ENCODE measurements at places on chromosomes 3 and 15.

GRCh38 chr15:80769829-80770705 is 9.1 kb upstream of the CEMIP start:
- no peak for DNase-seq

GRCh38 chr15:70182858-70183695 is 85.4 kb upstream of the TLE3 start:
- no peak for DNase-seq

DNA sequence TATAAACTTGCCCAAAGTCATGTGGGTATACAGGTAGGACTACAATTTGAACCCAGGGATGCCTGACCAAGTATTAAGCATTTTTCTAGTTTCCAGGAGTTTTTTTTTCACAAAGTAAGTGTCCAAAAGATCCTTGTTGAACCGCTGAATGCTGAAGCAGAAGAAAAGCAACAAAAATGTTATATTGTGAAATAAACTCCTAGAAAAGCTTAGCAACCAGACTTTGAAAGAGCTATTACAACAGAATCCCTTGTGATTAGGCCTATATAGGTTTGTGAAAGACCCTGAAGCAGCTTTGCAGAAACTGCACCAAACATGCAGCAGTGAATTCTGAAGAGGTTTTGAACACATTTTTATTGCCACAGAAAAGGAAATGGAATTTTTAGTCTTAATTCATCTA is 236.8 kb downstream of the TUSC7 start:
- DNase-seq: no peak

GRCh38 chr3:43540624-43541023 is 81.2 kb downstream of the ANO10 start:
- DNase-seq: no peak

- no peak for DNase-seq
Measured at GRCh38 chr3:35651851-35652250, 12.5 kb downstream of the ARPP21 start.

- no peak for DNase-seq
Measured at GRCh38 chr3:175304404-175304803, 445.3 kb downstream of the NAALADL2 start.

DNA sequence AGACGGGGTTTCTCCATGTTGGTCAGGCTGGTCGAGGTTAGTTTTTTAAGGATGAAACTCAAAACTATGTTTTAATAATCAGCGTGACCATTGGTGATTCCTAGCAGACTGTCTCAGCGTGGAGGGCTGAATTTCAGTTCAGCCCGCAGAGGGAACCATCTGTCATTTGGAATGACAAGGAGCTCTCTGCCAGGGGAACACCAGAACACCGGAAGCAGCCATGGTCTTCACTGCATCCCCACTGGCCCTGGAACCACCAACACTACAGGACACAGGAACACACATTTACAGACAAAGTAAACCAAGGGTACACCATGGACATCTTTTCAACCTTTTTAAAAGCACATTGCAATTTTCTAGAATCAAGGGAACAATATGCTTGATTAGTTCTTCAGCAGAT is 424.7 kb downstream of the FHIT start:
- DNase-seq: no peak

GRCh38 chr3:23270423-23270822 is 67.3 kb downstream of the UBE2E2 start:
- DNase-seq: no peak

GRCh38 chr15:40281057-40281800 is 1.6 kb downstream of the ANKRD63 start:
- DNase-seq: no peak

DNA sequence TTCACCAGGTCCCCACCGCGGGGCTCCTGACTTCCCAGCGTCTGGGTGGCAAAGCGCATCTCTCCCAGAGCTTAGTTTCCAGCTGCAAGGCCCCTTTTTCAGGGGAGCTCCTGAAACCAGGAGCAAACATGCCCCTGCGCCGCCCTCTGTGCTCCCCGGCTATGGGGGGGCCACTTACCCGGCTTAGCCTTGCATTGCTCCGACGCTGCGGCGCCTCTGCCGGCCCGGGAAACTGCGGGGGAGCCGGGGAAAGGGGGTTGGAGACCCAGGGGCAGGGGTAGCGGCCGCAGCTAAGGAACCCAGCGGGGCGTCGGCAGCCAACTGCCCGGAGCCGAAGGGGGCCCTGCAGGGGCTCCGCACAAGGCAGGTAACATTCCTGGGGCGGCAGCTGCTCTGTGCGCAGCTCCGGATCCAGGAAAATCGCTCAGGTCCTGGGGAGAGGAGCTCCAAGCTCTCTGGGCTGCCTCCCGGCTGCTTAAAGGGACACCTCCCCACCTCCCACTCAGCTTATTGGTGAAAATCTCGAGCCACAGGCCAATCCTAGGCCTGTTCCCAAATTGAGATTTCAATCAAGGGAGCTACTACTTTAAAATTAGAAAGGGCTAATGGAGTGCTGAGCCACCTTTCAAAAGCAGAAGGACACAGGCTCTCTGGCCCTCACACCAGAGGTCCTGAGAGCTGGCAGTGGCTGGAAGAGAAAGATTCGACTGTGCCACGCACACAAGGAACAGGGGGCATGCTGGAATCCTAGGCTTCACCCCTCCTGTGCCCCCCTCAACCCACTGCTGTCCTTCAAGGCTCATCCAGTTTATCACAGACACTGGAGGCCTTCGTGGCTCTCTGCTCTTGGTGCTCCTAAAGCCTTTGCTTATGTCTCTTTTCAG is 42.7 kb upstream of the PRICKLE2 start:
- DNase-seq: no peak
